ENCODE measurements at places on chromosomes 3 and 15. TPM values are rescaled to one million over a fixed set of nuclear protein-coding genes. Genes with fewer than 3 reads are reported as not detected.

DNA sequence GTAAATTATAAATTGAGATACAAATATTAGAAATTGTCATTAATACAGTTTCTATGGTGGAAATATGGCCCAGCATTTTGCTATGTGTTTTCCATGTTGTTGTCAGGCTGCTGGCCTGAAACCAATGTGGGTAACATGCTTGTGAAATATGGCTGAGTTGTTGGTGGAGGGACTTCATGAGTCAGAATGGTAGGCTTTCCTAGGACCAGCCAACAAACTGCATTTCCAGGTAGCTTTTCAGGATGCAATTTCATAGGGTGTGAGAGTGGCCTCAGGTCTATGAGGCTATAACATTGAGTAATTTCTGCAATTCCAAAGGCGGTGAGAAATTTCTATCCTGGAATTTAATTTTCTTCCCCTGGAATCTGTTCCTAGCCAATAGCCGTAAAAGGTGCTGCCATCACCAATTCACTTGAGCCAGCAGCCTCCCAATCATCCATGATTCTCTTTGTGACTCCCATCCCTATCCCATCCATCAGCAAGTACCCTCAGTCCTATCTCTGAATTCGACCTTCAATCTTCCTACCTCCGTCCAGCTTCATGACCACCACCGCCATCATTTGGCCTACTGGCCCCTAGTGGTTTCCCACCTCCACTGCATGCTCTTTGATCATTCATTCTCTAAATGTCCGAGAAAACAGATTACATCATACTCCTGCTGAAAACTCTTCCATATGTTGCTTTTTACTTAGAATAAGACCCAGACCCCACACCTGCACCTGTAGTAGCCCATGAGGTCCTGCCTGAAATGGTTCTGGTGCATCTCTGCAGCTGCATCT lies 276.6 kb upstream of the CFAP20DC start:
- H3K27ac ChIP-seq = no peak overlapping the region
- no peak for DNase-seq
- no peaks in the 10 kb centered on the region for H3K4me1 ChIP-seq
- no peaks in the 10 kb centered on the region for H3K36me3 ChIP-seq

DNA sequence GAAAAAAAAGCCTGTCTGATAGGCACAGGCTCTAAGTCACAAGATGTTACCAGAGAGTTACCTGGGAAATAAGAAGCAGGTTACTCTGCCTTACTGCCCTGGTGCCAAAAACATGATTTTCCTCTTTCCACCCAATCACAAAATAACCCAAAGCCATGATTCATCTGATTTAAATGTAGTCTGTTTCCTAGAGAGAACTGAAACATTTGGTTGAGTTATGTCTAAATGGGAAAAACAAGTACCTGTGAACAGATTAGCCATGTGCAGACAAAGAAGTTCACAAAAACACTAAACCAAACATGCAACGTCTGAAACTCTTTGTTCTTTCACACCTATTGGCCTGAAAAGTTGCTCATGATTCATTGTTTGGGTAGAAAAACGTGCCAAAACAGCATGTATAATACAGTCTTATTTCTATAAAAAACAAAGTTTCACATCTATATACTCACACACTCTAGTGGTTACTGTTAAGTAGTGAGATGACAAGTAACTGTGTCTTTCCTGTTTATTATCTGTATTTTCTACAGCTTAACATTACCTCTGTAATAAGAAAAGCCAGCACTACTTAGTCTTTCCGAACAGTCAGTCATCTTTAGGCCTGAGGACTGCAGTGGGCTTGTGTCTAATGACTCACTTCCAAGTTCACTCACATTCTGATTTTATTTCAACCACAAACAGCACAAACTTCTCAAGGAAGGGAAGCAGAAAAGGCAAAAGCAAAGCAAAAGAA lies 30.2 kb downstream of the FAM174B start:
- H3K4me3 ChIP-seq = no peak overlapping the region
- no peak for DNase-seq
- no peaks in the 10 kb centered on the region for H3K4me1 ChIP-seq
- H3K27ac ChIP-seq = no peak overlapping the region

The GOLGA8T gene
- total RNA-seq = not detected

- no peak overlapping the region for H3K27ac ChIP-seq
- H3K36me3 ChIP-seq = no peaks in the 10 kb centered on the region
- no peak for DNase-seq
- H3K4me3 ChIP-seq = no peak overlapping the region
Observed at GRCh38 chr15:91956026-91956723, 102.7 kb downstream of the SLCO3A1 start.

- no peaks in the 10 kb centered on the region for H3K36me3 ChIP-seq
- H3K4me1 ChIP-seq = no peaks in the 10 kb centered on the region
- no peak overlapping the region for H3K4me3 ChIP-seq
- H3K27me3 ChIP-seq = no peaks in the 10 kb centered on the region
Observed at GRCh38 chr3:101310978-101311375, 9.4 kb downstream of the IMPG2 start.

DNA sequence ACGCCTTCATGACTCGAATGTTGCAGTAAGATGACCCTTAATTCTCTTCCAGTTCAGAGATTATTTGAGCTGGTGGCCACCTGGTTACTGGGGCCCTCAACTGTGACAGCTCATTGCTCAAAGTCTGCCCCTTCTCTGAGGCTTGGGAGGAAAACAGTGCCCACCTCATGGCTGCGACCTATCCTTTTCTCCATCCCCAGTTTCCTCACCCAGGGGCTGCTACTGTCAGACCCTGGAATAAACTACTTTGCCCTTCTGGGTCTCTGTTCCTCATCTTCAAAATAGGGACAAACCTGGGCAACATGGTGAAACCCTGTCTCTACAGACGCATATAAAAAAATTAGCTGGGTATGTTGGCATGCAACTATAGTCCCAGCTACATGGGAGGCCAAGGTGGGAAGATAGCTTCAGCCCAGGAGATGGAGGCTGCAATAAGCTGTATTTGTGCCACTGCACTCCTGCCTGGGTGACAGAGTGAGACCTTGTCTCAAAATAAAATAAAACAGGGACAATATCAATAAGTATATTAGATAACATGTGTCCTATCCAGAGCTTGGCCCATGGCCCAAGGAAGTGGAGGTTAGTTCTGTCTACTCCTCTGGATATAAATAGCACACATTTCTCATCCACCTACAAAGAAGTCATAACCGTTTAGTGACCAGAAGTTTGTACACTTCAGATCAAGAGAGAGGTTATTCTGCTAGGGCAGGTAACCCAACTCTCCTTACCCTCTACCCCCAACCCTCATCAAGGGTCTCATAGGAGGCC lies 2.2 kb upstream of the RASL12 start:
- no peak overlapping the region for H3K4me3 ChIP-seq
- peaks cover 9% of the 10 kb centered on the region for H3K27me3 ChIP-seq
- no peaks in the 10 kb centered on the region for H3K36me3 ChIP-seq

DNA sequence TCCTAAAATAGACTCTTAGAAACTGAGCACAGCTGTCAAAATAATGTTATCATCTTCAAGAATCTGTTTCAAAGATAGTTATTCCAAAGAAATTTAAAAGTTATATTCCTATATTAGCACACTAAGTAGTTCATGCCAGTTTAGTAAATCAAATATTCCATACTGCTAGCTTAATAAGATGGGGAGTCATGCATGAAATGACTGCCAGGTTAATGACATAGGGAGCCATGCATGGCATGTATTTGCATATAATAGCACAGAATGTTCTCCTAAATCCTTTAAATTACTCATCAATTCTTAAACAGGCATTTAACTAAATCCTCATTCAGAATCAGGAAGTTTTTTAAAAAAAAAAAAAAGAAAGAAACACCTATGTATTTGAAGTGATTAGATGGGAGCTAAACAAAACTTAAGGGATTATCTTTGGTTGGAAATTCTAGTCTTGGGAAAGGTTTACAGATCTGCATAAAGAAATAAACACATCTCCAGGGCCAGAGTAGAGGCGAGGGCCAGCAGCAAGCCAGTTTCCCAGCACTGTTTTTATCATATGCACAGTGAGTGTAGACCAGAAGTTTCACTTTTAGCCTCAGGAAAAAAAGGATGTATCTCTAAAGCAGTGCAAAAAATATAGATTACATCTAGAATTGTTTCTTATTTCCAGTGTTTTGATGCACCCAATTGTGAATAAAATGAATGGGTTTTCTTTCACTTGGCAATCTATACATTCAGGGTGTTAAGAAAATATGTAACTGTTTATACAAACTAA lies 366.4 kb upstream of the AGTR1 start:
- DNase-seq = no peak
- H3K27me3 ChIP-seq = no peaks in the 10 kb centered on the region
- H3K4me1 ChIP-seq = no peaks in the 10 kb centered on the region
- no peaks in the 10 kb centered on the region for H3K36me3 ChIP-seq

The NXPE3 gene
- 37.2 TPM for total RNA-seq

The GRAMD1C gene
- total RNA-seq = 2.8 TPM

- no peaks in the 10 kb centered on the region for H3K27me3 ChIP-seq
- DNase-seq = no peak
- H3K36me3 ChIP-seq = no peaks in the 10 kb centered on the region
- peaks cover 22% of the 10 kb centered on the region for H3K4me1 ChIP-seq
Observed at GRCh38 chr3:170907637-170908234, 701 bp downstream of the EIF5A2 start.

DNA sequence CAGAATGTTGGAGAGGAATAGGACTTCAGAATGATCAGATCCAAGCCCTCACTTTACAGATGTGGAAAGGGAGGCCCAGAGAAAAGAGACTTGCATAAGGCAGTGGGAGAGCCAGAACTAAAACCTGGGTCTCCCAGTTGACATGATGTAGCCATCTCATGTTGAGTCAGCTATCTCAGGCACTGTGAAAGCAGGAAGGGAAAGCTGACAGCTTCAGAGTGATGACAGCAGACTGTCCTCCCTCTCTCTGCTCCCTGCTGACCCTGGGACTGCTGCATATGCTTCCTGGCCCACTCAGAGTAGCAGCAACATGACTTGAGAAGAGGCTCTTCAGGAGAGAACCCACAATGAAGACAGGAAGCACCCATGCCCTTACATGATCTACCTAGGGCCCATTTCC lies 14.7 kb downstream of the FHIT start:
- no peak overlapping the region for H3K27ac ChIP-seq
- DNase-seq = no peak
- H3K36me3 ChIP-seq = no peaks in the 10 kb centered on the region
- H3K4me1 ChIP-seq = no peaks in the 10 kb centered on the region
- H3K4me3 ChIP-seq = no peak overlapping the region

DNA sequence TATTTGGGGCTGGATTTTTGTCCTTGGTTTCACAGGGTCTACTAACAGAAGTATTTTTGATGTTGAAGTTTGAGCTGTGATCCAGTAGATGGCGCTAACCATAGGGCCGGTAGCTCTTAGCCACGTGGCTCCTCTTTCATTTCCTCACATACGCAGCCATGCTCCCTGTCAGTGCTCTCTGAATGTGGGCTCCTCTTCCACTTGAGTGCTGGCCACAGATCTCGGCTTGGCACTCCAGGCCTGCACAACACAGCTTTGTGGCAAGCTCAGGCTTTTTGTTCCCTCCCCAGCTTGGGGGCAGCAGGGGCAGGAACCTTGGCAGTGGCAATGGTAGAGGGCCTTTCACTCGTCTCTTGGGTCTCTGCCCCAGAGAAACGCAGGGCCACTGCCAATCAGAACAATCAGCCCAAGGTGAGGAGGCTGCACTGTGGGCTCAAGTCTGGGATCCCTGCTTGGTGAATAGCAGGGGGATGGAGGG lies 18.6 kb upstream of the DNAAF4 start:
- no peaks in the 10 kb centered on the region for H3K36me3 ChIP-seq
- DNase-seq = peak; percentile 15
- no peaks in the 10 kb centered on the region for H3K4me1 ChIP-seq

DNA sequence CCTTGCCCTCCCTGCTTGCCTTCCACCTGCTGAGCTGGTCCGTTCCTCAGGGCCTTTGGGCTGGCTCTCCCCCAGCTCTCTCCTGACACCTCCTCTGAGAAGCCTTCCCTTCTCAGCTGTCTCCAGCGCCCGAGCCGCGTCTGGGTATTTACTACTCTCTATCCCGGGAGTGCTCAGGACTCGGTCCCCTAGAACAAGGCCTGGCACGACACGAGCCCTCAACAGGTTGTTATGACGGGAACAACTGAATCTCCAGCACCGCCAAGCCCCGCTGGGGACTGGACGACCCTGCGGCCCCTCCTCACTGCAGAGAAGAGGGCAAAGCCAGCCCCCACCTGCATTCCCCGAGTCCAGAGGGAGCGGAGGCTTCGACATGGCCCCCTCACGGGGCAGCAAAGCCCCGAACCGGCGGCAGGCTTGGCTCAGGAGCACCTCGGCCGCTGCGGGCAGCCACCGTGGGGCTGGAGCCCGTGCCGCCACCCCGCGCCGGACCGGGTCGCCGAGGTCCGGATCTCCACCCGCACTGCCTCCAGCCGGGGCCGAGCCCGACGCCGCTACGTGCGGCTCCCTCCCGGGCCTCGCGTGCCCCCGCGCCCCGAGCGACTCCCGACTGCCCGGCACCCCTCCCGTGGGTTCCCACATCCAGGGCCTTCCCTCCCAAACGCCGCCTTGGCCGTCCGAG lies 792 bp downstream of the TPRA1 start:
- peak overlapping the region; percentile 83 for H3K4me3 ChIP-seq
- peaks cover 26% of the 10 kb centered on the region for H3K4me1 ChIP-seq
- H3K27ac ChIP-seq = peak overlapping the region; percentile 73
- no peaks in the 10 kb centered on the region for H3K27me3 ChIP-seq
- DNase-seq = no peak
- no peaks in the 10 kb centered on the region for H3K36me3 ChIP-seq

The ADAMTS9 gene
- total RNA-seq = not detected

The ANO10 gene
- 9.9 TPM for total RNA-seq

- H3K36me3 ChIP-seq = no peaks in the 10 kb centered on the region
- no peak overlapping the region for H3K4me3 ChIP-seq
- no peak for DNase-seq
- H3K27ac ChIP-seq = no peak overlapping the region
- no peaks in the 10 kb centered on the region for H3K27me3 ChIP-seq
Observed at GRCh38 chr15:80175436-80175835, 22.6 kb downstream of the FAH start.

The ITIH3 gene
- total RNA-seq = not detected

The PRR20G gene
- total RNA-seq = not detected

The TNFSF10 gene
- total RNA-seq = 63.4 TPM

GRCh38 chr15:57172925-57173324 lies 203.4 kb upstream of the CGNL1 start:
- no peak for DNase-seq
- H3K4me3 ChIP-seq = no peak overlapping the region
- no peaks in the 10 kb centered on the region for H3K27me3 ChIP-seq
- no peaks in the 10 kb centered on the region for H3K36me3 ChIP-seq

GRCh38 chr3:193788189-193788991 lies 195.4 kb downstream of the OPA1 start:
- H3K27me3 ChIP-seq = no peaks in the 10 kb centered on the region
- DNase-seq = no peak
- no peaks in the 10 kb centered on the region for H3K36me3 ChIP-seq
- no peak overlapping the region for H3K4me3 ChIP-seq
- H3K27ac ChIP-seq = no peak overlapping the region

DNA sequence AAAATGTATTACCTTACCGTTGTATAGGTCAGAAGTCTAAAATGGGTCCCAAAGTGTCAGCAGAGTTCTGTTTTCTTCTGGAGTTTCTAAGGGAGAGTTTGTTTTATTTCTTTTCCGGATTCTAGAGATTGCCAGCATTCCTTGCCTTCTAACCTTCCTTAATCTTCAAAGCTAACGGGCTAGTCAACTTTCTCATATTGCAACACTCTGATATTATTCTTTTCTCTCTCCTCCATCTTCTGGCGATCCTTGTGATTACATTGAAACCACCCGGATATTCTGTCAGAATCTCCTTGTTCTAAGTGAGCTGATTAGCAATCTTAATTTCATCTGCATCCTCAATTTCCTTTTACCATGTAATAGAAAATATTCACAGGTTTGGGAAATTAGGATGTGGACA lies 36.2 kb upstream of the AADACL2 start:
- DNase-seq = no peak
- H3K27ac ChIP-seq = no peak overlapping the region
- no peak overlapping the region for H3K4me3 ChIP-seq

All from CD4-positive, alpha-beta memory T cell (primary cell).